ENCODE measurements at places on chromosomes 5 and 9. TPM values are rescaled to one million over a fixed set of nuclear protein-coding genes. Genes with fewer than 3 reads are reported as not detected.

The SH3RF2 gene
- polyA plus RNA-seq = not detected

The DMGDH gene
- 0.70 TPM for polyA plus RNA-seq

The DAPK1 gene
- polyA plus RNA-seq = 57.3 TPM

The TNC gene
- 2.1 TPM for polyA plus RNA-seq

The PLEKHG4B gene
- 0.32 TPM for polyA plus RNA-seq

The SLC34A1 gene
- polyA plus RNA-seq = not detected

The MEIKIN gene
- not detected for polyA plus RNA-seq

The GRM6 gene
- polyA plus RNA-seq = not detected

The LCN9 gene
- 2.5 TPM for polyA plus RNA-seq

The C9orf78 gene
- 91.3 TPM for polyA plus RNA-seq

The FUBP3 gene
- 70.5 TPM for polyA plus RNA-seq

The GOLM1 gene
- 76.8 TPM for polyA plus RNA-seq

The ACSL6 gene
- 30.5 TPM for polyA plus RNA-seq

The CIZ1 gene
- 25.6 TPM for polyA plus RNA-seq

The TRIM7 gene
- 2.1 TPM for polyA plus RNA-seq

The NR5A1 gene
- polyA plus RNA-seq = 2.4 TPM

The NEUROG1 gene
- polyA plus RNA-seq = not detected

The SETD9 gene
- polyA plus RNA-seq = 10.9 TPM

The TSLP gene
- not detected for polyA plus RNA-seq

The COL15A1 gene
- polyA plus RNA-seq = 3.4 TPM

The SLC9A3 gene
- polyA plus RNA-seq = 3.0 TPM

The C1QTNF3 gene
- polyA plus RNA-seq = 33.1 TPM

The PAPPA gene
- polyA plus RNA-seq = 0.40 TPM

The RNF180 gene
- polyA plus RNA-seq = 6.0 TPM

The CRHBP gene
- not detected for polyA plus RNA-seq

The TAF11L10 gene
- polyA plus RNA-seq = not detected

The DMRT3 gene
- polyA plus RNA-seq = not detected

The DAB2IP gene
- polyA plus RNA-seq = 17.3 TPM
